Fibroblast of skin of right biceps (primary cell): ENCODE measurements at places on chromosomes 12 and 14.

DNA sequence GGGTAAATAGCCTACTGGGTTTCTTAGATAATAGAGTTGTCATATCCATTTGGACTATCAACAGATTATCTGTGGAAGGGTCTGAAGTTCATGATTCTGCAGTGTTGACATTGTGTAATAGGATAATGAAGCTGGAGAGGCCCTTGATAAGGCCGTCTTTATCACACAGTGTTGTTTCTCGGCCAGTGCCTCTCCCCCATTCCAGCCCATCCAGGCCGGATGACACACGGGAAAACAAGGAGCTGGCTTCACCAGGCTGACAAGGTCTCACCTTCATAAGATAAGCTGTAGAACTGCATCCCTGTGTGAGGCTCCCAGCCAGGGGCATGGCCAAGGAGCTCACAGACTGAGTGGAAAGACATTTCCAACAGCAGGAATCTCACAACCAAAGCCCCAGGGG is 8.7 kb upstream of the EML1 start:
- no peak for DNase-seq

GRCh38 chr14:29643433-29644211 is 284.0 kb downstream of the PRKD1 start:
- DNase-seq = peak; percentile 41

GRCh38 chr12:54390668-54391551 is 6.4 kb upstream of the ZNF385A start:
- DNase-seq = no peak

DNA sequence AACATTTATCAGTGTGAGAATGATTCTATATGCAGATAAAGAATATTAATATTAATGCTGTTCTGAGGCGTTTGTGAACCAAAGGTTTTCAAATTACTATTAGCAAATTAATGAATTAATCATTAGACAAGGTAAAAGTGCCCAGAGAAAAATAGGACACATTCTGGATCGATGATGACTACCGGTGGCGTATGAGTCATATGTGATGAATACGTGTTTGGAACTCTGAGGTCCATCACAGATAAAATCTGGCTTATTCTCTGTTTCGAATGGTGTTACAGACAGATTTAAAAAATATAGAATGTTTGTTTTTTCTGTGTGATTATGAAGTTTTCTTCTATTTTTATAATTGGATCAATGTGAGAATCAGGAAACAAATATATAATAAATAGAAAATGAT is 79.2 kb upstream of the RTL1 start:
- peak; percentile 57 for DNase-seq

GRCh38 chr12:121990114-121990647 is 31.5 kb upstream of the BCL7A start:
- DNase-seq = no peak

GRCh38 chr12:123898673-123899072 is 74.0 kb downstream of the CCDC92 start:
- DNase-seq = no peak

- DNase-seq = no peak
Measured at GRCh38 chr12:13046964-13047363, 2.8 kb downstream of the FAM234B start.

GRCh38 chr12:93946542-93947150 is 201.7 kb upstream of the PLXNC1 start:
- DNase-seq = peak; percentile 86

DNA sequence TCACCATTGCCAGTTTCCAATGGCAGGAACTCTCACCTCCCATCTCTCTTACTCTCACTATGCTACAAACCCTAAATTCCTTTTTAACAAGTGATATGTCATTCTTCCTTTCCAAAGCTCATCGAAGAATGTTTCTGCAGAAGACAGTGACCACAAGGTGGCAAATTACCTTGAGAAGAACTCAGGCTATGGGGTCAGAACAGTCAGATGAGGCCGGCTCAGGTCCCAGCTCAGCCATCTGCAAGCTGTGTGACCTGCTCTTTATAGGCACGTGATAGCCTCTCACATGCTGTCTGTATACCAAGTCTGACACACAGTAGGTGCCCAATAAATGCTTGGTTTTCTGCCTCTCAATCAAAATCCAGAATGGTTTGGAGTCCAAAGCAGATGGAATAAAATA is 80.7 kb downstream of the FOXN3 start:
- DNase-seq = no peak

DNA sequence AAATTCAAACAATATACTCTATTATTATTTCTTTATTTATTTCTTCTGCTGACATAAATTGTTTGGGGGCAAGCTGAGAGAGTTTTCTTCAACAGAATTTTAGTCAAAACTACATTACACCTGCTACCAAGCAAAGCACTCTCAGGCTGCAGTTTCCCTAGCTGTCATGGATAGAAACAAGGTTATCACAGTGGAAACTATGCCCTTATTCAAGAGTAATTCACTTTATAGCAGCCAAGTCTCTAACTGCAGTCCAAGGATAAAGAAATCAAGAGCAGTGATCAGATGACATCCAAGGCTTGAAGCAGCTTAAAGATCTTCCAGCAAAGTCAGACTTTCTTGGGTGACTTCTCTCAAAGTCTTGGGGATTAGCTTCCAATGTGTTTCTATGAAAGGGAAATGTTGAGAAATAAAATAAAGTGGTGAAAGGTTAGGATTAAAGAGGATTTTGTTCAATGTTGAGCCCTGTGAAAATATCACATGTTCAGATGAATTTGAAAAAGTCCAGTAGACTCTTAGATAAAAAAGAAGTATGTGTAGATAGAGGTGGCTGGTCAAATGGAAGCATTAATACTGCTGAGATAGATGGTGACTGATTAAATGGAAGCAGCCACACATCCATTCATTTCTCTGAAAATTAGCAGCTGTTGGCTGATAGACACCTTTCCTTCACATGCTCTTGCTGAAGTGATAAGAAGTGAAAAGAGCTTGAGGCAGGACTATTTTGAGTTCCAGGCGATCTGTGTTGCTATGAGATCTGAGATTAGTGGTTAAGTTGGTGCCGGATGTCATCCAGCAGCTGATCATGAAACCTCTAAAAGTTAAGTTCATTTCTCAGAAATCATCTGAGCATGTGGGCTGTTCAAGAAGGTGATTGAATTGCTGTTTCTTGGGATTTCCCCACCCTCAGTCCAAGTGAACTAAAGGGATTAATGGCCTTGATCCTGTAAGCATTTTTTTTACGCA is 257.8 kb upstream of the BTG1 start:
- no peak for DNase-seq

DNA sequence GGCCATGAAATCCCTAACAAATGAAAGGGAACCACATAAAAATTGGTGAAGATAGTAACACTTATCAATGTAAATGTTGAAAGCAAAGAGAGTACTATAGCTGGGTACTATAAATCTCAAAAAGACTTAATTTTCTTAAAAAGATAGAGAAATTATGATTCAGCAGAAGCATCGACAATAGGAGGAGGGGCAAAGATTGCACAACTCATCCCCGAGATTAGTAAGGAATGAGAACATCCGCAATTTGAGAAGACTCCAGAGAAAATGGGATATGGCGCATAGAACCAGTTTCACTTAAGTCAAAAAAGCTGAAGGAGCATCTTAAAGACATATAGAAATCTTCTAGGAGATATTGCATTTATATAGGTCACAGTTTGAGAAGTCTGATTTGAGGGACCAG is 220.2 kb upstream of the SLC16A7 start:
- no peak for DNase-seq

- DNase-seq = peak; percentile 80
Measured at GRCh38 chr12:77324763-77325468, 259.5 kb upstream of the E2F7 start.

DNA sequence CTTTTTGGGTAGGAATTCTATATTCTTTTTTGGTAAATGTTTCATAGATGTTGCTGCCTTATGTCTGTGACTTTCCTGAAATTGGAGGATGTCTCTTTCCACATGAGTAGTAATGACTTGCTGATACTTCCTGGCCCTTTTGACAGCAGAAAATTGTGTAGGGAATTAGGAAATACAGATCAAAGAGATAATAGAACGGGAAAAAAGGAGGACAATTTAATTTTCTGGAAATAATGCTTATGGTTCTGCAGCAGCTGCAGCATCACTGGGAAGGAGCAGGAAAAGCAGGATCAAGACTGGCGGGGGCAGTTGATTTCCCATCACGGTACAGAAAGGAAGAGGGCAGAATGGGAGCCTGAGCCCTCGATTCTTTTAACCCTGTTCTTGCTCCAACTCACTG is 68.8 kb upstream of the PZP start:
- DNase-seq = no peak

DNA sequence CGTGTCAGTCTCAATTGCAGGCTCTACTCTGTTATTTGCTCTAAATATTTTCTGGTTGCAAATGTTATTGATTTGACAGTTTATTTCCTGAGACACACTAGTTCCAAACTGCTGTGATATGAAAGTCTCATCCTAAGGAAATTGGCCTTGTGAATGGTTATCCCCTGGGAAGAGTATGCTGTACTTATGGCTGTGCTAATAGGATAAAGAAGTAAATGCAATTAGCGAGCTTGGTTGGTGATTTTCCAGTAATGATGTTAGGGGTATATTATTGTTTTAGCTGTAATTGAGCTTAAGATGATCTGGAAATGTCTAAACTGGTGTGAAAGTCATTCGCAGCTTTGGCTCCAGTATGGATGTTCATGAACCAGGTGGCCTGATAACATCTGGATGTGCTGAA is 197.9 kb downstream of the SUDS3 start:
- no peak for DNase-seq

GRCh38 chr14:104085889-104086201 is 345 bp downstream of the ASPG start:
- no peak for DNase-seq

DNA sequence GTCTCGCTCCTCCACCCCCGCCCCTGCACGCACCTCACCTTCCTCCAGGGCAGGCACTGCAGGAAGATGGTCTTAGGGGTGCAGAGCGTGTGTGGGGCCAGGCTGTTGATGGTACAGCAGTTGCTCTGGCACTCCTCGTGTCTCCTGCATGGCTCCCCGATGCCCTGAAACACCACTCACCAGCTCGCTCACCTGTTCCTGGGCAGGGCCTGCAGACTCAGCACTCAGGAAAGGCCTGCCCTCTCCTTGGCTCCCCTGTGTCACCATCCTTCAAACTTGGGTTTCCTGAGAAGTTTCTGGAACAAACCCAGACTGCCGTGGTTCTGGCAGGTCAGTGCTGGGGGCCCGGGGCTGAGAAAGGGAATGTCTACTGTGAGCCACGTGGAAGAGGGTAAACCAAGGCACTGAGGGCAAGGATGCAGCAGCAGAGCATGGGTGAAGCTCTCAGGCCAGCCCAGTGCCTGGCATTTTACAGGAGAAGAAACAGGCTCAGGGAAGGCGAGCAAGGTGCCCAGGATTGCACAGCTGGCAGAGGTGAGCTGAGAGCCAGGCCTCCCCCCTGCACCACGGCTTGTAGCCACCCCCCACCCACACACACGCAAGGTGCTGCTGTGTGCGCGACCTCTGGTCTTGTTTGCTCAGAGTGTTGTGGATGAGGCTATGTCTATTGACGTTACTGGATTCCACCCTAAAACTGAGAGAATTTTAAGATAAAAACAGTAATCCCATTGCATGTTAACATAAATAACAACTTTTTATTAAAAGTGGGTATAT is 5.5 kb downstream of the LRCOL1 start:
- no peak for DNase-seq

- no peak for DNase-seq
Measured at GRCh38 chr14:102248121-102248520, 56.8 kb downstream of the MOK start.

GRCh38 chr14:96580566-96580965 is 78.4 kb downstream of the PAPOLA start:
- no peak for DNase-seq

- peak; percentile 62 for DNase-seq
Measured at GRCh38 chr12:7832059-7832696, 40.5 kb downstream of the SLC2A14 start.

- DNase-seq = no peak
Measured at GRCh38 chr14:106501898-106502297, 975.5 kb downstream of the TMEM121 start.

DNA sequence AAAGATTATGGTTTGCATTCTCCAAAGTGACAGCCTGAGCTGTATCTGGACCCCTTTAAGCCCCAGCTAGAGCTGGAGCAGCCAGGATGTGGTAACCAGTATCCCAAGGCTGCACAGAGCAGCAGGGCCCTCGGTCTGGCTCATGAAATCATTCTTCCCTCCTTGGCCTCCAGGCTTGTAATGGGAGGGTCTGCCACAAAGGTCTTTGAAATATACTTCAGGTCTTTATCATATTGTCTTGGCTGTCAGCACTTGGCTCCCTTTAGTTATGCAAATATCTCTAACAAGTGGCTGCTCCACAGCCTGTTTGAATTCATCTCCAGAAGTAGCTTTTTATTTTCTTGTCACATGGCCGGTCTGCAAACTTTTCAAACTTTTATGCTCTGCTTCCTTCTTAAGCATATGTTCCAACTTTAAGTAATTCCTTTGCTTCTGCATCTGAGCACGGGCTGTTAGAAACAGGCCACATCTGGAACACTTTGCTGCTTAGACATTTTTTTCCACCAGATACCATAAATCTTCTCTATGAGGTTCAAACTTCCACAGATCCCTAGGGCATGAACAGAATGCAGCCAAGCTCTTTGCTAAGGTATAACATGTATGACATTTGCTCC is 663.4 kb upstream of the MIS18BP1 start:
- DNase-seq = no peak

GRCh38 chr12:104524034-104524832 is 67.5 kb downstream of the CHST11 start:
- DNase-seq = peak; percentile 38

DNA sequence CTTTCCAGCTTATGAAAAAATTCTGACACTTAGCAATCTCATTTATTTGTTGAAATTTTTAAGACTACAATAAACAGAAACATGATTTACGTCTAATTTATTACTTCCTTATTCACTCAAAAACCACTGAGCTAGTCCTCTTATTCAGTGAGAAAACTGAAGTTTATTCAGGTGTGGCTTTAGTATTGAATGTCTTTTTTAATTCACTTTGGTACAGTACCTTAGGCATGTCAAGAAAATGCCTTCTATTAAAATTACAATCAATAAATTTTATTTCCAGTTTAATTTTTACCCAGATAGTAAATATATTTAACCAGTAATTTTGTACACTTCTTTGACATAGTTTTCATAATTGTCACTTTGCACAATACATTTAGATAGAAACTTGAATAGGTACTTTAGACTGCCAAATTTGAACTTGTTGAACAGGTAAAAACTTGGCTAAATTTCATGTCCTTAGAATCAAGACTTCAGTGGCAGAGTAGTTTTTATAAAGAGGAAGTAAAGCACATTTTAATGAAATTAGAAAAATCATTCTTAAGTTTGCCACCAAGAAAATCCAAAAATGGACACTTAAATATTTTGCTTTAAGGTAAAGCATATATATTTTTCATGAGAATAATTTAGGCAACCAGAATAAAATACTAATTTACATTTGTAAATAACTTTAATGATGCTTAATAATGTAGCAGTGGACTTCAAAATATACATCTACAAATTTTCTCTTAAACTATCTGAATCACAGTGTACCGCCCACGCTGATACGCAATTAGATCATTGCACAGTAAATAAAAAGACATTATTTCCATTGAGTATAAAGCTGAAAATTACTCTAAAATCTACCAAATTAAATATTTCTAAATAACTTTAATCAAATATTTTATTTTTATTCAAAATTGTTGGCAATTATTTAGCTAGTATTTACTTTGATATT is 159.1 kb downstream of the RASSF9 start:
- no peak for DNase-seq
